T-helper 17 cell (primary cell): ENCODE measurements at places on chromosomes 11 and 22. TPM values are rescaled to one million over a fixed set of nuclear protein-coding genes. Genes with fewer than 3 reads are reported as not detected.

Gene WT1
- not detected for total RNA-seq

DNA sequence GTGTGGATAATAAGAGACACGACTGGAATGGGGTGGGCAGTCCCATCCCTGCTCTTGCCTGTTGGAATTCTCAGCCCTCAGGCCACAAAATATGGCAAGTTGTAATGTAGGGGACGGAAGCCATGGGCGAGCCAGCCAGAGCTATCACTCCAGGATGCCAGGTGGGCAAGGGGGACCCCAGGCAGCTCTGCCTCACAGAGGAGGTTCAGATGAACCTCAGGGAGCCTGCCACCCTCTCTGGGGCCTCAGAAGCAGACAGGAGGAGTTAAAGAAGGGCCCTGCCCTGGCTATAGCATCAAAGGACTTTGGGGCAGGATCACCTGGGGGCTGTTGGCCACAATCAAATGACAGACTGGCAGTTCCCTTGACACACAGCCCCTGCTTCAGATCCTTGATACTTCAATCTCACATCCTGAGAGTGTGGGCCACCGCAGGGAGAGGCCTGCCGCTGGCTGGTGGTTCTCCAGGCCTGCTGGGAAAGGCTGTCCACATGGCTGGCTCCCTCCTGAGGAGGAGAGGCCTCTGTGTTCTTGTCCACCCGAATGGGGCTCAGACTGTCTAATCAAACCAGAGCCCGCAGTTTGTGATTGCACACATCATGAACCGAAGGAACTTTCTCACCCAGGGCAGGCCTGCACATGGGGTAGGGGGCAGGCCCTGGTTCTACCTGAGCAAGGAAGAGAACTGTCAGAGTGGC lies 31.4 kb downstream of the IGLL1 start:
- DNase-seq = no peak
- no peak overlapping the region for H3K27ac ChIP-seq
- H3K27me3 ChIP-seq = no peaks in the 10 kb centered on the region
- no peaks in the 10 kb centered on the region for H3K4me1 ChIP-seq

- no peak overlapping the region for H3K27ac ChIP-seq
- peaks cover 11% of the 10 kb centered on the region for H3K4me1 ChIP-seq
- no peak for DNase-seq
- H3K36me3 ChIP-seq = no peaks in the 10 kb centered on the region
- peaks cover 7% of the 10 kb centered on the region for H3K27me3 ChIP-seq
- no peak overlapping the region for H3K4me3 ChIP-seq
These were observed 59.2 kb upstream of the CLPB start for GRCh38 chr11:72493426-72494108.

Gene RTN4R
- total RNA-seq = 0.68 TPM

Gene RIBC2
- 2.4 TPM for total RNA-seq

Gene SOX6
- total RNA-seq = 0.10 TPM

Gene IL17REL
- not detected for total RNA-seq

Gene SIK3
- 82.7 TPM for total RNA-seq

- H3K4me1 ChIP-seq = peaks cover 16% of the 10 kb centered on the region
- no peak overlapping the region for H3K27ac ChIP-seq
- no peaks in the 10 kb centered on the region for H3K27me3 ChIP-seq
These were observed 24.0 kb upstream of the PARVB start for GRCh38 chr22:44000123-44000522.
